ENCODE measurements at places on chromosomes 7 and 10.

GRCh38 chr7:55131142-55131929 is 112.5 kb downstream of the EGFR start:
- DNase-seq = no peak

GRCh38 chr10:102669206-102670064 is 25.2 kb downstream of the TRIM8 start:
- DNase-seq = peak; percentile 67

GRCh38 chr10:73076360-73077183 is 20.1 kb downstream of the P4HA1 start:
- peak; percentile 63 for DNase-seq

GRCh38 chr7:34463830-34464229 is 194.2 kb upstream of the NPSR1 start:
- DNase-seq = no peak

- DNase-seq = no peak
Measured at GRCh38 chr10:44238212-44238611, 146.7 kb downstream of the CXCL12 start.

Measured in fibroblast of skin of scalp (primary cell).